ENCODE measurements at places on chromosomes 5 and 9.
A peak's percentile ranks its signal among the peaks of the same experiment; 100 is the strongest.

- DNase-seq: peak; percentile 73
Measured at GRCh38 chr9:136823136-136824046, 15.6 kb downstream of the RABL6 start.

GRCh38 chr5:153601377-153601776 is 110.9 kb downstream of the GRIA1 start:
- DNase-seq: no peak

DNA sequence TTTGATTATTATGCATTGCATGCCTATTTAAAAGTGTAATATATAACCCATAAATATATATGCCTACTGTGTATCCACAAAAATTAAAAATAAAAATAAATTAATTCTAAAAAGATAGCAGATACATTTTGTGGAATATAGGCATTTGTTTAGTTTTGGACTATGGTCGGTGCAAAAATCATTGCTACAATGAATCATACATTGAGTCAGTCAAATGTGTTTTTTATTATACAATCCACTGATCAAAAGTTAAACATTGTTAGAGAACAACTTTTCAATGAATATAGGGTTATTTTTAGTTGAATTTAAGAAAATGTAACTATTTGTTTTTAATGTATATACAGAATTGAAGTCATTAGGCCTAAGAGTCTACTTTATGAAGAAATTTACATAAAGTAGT is 885.9 kb downstream of the EFNA5 start:
- no peak for DNase-seq

GRCh38 chr5:65753189-65753588 is 31.2 kb downstream of the NLN start:
- DNase-seq: no peak

DNA sequence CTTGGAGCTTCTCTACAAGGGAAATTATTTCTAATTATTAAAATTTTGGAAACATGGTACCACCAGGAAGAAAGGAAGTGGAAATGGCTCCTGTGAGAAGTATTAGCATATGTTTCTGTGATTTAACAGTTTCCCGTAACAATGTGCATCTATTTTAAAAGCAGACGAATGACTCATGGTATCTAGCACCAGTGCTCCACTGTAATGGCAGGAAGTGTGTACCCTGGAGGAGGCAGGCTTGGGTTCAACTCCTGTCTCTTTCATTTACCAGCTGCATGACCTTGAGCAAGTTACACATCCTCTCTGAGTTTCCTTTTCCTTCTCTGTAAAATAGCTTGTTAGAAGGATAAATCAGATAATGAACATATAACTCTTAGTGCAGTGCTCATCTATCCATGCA is 41.0 kb upstream of the ANGPTL2 start:
- DNase-seq: no peak

- DNase-seq: no peak
Measured at GRCh38 chr5:142627383-142628217, 58.3 kb downstream of the FGF1 start.

GRCh38 chr5:67181648-67182221 is 14.9 kb downstream of the CD180 start:
- no peak for DNase-seq

DNA sequence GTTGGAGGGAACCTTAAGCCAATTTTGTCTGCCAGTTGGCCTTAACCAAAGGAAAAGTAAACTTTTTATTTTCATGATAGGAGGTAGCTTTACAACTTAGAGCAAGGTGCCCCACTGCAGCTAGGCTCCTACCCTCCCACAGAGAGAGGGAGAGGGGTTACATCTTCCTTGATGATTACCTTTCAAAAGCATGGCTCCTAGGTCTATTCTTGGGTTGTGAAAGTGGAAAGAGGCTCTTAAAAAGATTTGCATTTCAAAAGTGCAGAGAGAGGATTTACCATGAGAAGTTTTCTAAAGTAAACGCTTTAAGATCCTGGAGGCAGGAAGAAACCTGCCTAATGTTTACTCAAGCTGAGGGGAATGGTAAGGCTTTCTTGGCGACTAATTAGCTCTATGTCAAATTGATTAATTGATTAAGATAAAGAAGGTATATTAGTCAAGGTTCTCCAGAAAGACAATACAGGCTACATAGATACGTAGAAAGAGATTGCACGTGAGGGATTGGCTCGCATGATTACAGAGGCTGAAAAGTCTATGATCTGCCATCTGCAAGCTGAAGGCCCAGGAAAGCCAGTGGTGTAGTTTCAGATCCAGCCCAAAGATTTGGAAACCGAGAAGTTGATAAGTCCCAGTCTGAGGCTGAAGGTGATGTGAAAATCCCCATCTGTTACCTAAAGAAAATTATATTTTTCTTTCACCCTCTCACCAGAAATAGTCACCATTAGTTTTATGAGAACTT is 333.8 kb upstream of the CTNND2 start:
- DNase-seq: no peak

DNA sequence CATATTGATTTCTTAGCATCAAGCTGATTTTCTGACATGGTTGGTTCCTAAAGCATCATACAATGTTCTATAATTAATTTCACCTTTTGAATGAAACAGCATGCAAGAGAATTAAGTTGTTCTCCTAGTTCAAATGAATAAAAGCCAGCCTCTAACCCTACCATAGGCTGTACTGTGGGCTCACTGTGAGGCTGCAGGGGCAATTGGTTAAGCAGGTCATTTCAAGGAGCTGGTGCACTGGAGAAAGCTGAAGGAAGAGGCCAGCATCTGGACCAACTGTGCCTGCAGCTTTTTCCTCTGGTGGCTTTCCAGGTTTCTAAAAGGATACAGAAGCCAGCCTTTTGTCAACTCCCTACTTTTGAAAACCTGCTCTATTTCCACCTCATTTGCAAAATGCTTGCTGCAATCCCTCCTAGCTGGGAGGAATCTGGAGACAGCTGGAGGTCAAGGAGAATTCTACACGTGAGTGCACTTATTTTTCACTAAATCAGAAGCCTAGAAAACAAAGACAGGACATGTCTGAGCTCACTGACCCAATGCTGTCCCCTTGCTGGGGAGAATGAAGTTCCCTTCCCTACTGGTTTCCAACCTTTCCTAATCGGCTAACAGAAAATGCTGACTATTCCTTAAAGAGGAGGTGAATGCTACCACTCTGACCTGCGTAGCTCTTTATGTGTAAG is 158.9 kb downstream of the APBA1 start:
- DNase-seq: no peak

DNA sequence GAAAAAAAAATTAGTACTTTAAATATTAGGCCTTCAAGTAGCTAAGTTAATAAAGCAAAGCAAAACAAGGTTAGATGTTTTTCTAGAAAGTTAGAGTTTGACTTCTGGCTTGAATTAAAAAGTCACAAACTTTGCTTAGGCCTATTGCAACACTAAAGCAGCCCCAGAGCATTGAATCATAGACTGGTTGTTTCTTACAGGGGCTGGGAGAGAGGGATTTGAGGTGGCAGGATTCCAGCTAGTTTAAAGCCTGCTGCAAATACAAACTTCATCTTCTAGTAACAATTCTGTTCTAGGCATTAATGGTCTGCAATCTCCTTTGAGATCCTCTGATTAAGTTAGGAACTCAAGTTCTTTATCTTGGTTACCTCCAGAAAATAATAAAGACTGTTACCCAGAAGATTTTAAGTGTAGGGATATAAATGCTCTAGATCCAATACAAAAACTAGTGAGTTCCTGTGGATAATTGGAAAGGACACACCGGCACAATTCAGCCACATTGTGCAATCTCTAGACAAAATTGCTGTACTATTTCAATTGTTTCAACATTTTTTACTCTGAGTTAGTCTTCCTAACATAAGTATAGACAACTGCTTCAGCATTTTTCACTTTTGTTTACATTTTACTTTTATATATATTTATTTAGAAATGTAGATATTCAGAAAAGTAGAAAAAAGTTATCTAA is 12.6 kb downstream of the OR13C5 start:
- no peak for DNase-seq

- DNase-seq: no peak
Measured at GRCh38 chr9:136806067-136806466, 1.7 kb upstream of the RABL6 start.

- DNase-seq: no peak
Measured at GRCh38 chr9:4299005-4299795, 668 bp downstream of the GLIS3 start.

- no peak for DNase-seq
Measured at GRCh38 chr9:107390778-107391177, 98.8 kb downstream of the KLF4 start.

- DNase-seq: no peak
Measured at GRCh38 chr9:137306066-137306849, 4.2 kb upstream of the NRARP start.

GRCh38 chr5:150303070-150303615 is 438 bp upstream of the ARSI start:
- DNase-seq: no peak

DNA sequence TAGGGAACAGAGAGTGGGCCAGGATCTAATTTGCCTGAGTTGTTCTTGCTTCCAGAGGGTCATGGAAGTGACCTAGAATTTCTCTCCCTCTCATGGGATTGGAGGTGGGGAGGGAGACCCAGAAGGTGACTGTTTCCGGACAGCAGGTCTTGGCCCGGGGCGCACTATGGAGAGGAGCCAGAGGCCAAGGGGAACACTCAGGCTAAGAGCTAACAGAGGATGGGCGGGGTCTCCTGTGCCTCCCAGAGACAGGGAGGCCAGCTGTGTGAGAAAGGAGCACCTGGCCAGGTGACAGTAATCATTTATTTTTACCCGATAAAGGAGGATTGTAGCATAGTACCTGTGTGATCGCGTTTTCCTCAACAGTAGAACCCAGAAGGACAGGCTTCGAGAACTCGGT is 50.9 kb upstream of the ANKH start:
- DNase-seq: no peak

DNA sequence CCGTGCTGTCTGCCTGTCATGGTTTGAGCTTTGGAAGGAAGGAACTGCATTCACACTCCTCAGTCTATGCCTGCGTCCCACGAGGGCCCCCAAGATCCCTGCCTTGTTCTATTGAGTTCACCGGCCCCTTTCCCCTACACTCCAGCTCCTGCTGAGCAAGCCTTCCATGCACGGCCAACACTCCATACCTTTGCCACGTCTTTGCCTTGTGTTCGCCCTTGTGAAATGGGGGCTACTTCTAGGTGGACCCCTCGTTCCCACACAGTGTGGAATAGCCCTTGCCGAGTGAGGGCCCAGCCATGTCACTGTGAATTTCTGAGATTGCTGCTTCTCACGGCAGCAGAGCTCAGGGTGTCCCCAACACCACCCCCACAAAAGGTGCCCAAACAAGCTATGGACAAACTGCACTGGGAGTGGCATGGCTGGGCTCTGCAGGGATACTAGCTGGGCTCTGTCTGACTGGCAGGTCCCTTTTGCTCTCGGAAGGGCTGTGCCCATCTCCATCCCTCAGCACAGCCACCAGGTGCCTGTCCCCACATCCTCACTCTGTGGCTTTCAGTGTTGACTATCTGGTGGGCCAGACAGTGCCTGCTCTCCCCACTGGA is 67.9 kb upstream of the ADAMTS2 start:
- no peak for DNase-seq

- no peak for DNase-seq
Measured at GRCh38 chr9:89360465-89360864, 42.2 kb downstream of the SECISBP2 start.

DNA sequence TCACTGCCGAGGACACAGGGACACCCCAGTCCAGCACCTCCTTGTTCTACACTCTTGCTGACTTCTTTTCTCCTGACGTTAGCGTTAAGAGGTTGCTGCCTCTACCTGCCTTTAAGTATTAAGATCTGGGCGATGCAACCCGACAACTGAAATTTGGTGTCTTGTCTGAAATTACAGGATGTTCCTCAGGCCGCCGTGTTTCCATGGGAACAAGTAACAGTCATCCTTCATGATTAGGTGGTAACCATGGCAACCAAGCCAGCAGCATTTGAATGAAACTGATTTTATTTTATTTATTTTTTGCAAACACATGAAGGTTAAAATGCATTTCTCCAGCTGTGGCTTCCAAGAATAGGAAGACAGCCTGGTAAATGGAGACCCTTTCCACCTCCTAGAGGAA is 20.8 kb downstream of the DAB2IP start:
- no peak for DNase-seq

- DNase-seq: no peak
Measured at GRCh38 chr9:76366275-76366674, 28.0 kb downstream of the RFK start.

DNA sequence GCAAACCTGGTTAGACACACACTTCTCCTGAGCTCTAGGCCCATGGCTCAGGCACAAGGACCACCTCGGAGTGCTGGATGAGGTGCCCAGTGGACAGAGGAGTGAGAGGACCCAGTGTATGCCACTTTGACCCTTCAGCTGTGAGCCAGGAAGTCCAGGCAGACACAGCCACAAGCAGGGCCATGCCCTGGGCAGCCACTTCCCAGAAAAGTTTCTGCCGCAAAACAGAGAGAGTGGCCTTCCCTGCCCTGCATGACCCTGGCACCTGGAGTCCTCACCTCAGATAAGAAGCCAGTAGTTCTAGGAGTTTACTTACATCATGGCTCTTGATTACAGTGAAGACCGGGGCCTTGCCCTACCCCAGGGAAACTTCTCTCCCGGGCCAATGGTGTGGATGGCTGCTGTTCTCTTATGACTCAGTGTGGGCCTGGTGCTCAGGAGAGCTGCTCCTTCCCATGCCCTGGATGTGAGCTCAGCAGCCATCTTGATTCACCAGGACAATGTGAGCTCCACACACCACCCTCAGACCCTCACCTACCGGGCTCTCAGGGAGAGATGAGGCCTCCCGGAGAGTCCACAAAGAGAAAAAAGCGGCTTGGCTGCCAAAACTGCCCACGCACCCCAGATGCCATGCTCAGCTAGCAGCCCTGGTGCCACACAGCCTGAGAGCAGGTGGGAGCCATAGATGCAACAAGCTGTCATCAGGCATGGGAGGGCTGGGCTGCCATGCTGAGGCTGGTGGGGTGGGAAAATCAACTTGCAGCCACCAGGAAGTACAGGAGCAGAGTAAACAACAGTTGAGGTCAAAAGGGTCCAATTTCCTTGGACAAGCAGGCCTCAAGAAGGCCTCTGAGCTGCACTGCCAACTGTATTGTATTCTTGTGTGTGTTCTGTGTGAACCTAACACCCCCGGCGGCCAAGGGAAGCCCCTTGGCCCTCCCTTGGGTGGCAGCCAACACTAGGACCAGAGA is 11.7 kb upstream of the IRF1 start:
- no peak for DNase-seq

DNA sequence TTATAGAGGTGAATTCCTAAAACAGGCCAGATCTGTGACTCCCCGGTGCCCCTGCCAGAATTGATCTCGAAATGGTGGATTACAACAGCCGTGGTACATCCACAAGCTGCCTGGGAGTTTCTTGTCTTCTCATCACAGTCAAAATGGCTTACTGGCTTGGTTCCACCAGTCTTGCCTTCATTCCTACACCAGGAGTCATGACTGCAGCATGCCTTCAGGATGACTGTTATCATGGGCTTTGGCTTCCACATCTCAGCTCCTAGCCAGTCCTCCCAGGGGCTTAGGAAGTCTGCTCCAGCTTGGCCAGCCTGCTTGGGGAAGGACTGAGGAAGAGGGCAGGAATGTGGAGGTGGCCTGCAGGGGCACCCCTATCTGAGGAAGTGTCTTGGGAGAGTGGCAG is 132.9 kb upstream of the NR3C1 start:
- DNase-seq: no peak

GRCh38 chr9:69519470-69520240 is 152.5 kb downstream of the APBA1 start:
- no peak for DNase-seq
